AG09319 (cell line): ENCODE measurements at places on chromosomes 1 and 21.

DNA sequence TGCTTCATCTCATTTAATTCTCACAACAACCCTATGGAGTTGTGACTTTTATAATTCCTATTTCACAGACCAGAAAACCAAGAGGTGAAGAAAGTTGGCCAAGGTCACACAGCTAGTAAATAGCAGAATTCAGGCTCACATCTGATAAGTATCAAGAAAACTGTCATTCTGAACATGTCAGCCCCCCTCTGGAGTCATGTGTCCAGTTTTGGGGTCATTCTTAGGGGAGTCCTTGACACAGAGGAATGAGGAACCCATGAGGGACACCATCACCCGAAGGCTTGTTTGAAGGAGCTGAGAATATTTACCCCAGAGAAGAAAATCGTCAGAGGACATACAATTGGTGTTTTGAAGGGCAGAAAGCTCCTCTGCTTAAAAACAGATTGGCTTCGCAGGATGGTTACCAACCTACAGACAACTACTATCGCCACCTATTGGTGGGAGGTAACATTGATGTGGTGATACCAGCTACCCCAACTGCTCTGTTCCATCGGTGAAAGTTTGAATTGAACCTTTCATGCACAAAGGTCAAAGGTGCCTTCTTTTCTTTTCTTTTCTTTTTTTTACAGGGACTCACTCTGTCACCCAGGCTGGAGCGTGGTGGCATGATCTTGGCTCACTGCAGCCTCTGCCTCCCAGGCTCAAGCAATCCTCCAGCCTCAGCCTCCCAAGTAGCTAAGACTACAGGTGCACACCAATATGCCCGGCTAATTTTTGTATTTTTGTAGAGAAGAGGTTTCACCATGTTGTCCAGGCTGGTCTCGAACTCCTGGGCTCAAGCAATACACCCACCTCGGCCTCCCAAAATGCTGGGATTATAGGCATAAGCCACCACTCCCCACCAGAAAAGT, 31.3 kb downstream of the NCMAP start:
- DNase-seq = peak; percentile 5

DNA sequence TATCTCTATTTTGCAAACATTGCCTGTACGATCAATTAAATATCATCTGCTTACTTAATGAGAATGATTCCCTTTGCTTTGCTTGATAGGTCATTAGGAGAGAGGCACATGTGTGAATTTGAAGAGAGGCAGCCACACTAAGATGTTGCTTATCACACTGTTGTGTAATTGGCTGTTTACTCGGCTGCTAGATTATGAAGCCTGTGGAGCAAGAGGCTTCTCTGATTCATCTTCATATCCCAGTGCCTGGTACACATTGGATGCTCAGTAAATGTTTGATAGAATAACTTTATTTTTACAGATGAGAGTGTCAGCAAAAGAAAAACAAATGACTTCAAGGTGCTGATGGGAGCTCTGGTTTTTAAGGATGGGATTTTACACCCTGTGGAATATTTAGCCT, 156.2 kb upstream of the C8B start:
- no peak for DNase-seq

DNA sequence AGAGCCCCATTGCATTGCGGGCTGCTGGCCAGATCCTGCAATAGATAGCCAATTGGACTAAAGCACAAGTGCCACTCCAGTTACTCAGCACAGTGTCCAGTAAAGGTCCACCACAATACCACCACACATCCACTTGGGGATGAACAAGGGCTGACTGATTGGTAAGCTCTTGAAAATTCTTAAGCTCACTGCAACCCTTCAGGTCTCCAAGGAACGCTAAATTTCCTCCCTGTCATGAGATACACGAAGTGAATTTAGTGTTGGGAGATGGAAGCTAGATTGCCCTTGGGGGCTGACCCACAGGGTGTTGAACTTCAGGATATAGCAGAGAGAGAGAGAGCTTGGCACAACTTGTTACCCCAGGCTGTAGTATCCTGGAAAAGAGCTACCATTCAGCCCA, 9.8 kb upstream of the AADACL3 start:
- DNase-seq = no peak

DNA sequence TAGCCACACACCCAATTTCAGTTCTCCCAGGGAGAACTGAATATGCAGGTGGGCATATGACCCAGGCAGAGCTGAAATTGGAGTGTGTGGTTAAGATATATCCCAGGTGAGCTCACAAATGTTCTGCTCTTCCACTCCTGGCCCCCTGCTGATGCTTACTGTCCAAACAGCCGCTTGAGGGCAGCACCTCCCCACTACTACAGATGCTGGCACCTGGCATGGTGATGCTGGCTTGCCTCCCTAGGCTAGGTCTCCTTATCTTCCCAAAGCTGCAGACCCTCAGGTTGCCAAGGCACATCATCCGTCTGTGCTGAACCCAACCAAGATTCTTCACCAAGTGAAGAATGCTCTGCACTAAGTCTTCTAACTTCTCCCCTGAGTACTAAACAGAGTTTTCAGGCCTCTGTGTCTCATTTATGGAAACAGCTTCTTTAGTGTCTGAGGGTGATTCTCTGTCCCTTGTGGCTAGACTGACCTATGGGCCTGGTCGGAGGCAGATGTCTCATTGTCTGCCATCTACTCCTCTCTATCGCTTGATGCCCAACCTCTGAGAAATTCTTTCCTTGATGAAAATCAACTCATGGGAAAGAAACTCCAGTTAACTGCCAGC, 27.2 kb downstream of the XCL1 start:
- peak; percentile 19 for DNase-seq

GRCh38 chr1:53278298-53278725, 40.0 kb upstream of the MAGOH start:
- no peak for DNase-seq

- DNase-seq = no peak
These were observed 10.5 kb downstream of the RASSF5 start for GRCh38 chr1:206517784-206518183.

- DNase-seq = no peak
These were observed 26.5 kb upstream of the LPAR3 start for GRCh38 chr1:84919461-84919970.

GRCh38 chr1:24414775-24415333, 748 bp upstream of the NIPAL3 start:
- DNase-seq = no peak

DNA sequence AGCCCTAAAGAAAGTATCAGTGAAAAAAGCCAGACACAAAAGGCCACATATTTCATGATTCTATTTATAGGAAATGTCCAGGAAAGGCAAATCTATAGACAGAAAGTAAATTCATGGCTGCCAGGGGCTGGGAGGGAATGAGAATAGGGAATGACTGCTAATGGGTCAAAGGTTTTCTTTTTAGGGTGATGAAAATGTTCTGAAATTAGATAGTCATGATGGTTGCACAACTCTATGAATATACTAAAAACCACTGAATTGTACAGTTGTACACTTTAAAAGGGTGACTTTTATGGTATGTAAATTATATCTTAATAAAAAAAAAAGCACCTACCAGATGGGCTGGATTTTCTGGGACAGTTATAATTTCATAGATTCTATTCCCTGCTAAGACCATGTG, 114.8 kb downstream of the CNIH3 start:
- DNase-seq = no peak

GRCh38 chr1:117260761-117261423, 50.2 kb upstream of the VTCN1 start:
- no peak for DNase-seq

GRCh38 chr1:9293533-9294404, 1.1 kb downstream of the SPSB1 start:
- no peak for DNase-seq

- DNase-seq = no peak
These were observed 143.9 kb downstream of the HS2ST1 start for GRCh38 chr1:87058343-87058649.

GRCh38 chr1:245875581-245876261, 631.4 kb downstream of the SMYD3 start:
- no peak for DNase-seq

DNA sequence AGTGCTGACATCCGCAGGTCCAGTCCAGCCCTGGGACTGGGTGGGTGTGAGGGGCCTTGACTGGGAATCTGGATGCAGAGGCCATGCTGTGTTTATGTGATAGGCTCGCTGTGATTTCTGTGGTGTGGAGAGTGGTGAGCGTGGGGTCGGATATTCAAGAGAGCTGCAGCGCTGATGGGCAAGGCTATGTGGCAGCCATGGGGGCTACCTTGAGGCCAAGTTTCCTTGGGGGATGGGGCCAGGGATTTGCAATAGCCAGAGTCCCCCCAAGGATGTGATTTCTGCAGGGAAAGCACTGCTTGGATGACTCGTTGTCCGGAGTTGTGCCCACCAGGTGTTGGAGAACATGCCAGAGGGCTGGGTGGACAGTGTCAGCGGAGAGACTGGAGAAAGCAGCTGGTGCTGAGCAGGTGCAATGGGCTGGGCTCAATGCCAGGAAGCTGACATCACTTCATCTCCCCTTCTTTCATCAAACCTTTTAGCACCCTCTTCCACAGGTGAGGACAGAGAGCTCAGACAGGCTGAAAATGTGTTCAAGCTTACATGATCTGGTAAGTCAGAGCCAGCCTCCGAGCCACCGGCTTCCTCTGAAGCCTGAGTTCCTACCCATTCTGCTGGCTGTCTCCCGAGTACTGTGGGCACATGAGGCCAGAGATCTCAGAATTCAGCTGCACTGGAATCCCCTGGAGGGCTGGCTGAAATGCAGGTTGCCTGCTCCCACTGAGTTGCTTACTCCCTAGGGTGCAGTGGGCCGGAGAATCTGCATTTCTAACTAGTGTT, 132.9 kb downstream of the RHOU start:
- DNase-seq = no peak

GRCh38 chr1:154751690-154752089, 118.4 kb downstream of the KCNN3 start:
- DNase-seq = no peak

- DNase-seq = no peak
These were observed 25.4 kb downstream of the INTS7 start for GRCh38 chr1:212010004-212010403.

GRCh38 chr1:211797994-211798393, 32.6 kb downstream of the LPGAT1 start:
- no peak for DNase-seq

GRCh38 chr1:172845371-172845770, 186.5 kb downstream of the FASLG start:
- DNase-seq = no peak

DNA sequence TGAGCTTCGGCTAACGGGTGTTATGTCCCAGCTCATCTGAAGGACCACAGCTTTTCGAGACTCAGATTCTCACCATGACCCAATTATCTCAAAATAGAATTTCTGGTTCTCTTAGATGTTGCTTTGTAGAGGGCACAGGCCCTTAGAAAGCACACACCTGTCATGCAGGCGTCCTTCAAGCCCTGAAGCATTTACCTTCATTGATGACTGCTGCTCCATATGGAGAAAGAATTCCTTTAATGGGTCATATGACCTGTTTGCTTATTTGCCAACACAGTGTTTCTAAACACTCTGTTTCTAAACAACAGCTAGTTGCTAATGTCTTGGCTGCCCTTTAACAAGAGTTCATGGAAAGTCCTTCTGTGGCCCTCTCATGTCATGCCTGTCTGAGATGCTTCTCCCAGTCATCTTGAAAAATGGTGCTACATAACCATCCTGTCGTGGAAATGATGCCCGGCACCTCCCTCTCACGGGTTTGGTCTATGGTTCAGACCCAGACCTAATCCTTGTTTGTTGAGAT, 495.7 kb downstream of the KIF26B start:
- no peak for DNase-seq

DNA sequence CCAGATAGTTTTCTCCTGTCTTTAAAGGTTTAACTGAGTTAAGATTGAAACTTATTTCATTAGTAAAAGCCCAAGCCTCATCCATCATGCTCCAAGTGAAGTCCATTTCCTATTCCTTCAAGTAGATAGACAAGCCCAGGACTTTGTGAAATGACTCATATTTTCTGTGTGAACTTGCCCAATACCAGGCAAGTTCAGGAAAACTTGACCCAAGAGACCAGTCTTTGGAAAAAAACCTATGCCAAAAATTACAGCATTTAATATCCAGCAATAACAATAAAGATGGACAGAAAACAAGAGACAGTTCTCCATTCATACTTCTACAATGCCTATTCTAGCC, 405 bp upstream of the RAB29 start:
- no peak for DNase-seq

DNA sequence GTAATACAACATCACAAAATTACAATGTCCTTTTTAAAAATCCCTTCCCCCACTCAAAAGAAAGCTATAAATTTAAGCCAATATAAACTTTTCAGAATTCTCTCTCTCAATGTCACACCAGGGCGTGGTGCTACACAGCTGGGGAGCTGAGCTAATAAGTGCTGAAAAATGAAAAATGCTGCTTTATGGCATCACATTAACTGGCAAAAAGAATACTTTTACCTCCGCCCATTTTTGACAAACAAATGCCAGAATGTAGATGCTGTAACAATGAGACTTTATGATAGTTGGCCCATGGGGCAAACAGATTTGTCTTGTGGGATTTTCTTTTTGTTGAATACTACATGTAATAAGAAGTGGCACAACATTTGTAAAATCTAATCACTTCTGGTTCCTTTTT, 12.7 kb upstream of the LYPLAL1 start:
- no peak for DNase-seq

- no peak for DNase-seq
These were observed 16.3 kb downstream of the IER5 start for GRCh38 chr1:181104790-181105133.

- no peak for DNase-seq
These were observed 29.2 kb downstream of the IGSF5 start for GRCh38 chr21:39774227-39774626.

DNA sequence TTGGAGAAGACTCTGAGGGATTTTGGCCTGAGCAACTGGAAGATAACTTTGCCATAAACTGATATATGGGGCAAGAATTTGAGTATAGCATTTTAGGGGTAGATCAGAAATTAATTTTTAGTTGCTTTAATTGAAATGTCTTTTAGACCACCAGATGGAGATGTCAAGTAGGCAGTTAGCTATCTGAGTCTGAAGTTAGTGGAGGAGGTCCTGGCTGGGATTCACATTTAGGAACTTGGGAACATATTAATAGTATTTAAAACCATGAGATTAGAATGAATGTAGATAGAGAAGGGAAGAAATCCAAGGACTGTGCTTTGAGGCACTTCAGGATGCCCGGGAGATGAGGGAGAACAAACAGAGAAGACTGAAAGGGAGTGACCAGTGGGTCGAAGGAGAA, 32.6 kb downstream of the SLC44A3 start:
- no peak for DNase-seq

DNA sequence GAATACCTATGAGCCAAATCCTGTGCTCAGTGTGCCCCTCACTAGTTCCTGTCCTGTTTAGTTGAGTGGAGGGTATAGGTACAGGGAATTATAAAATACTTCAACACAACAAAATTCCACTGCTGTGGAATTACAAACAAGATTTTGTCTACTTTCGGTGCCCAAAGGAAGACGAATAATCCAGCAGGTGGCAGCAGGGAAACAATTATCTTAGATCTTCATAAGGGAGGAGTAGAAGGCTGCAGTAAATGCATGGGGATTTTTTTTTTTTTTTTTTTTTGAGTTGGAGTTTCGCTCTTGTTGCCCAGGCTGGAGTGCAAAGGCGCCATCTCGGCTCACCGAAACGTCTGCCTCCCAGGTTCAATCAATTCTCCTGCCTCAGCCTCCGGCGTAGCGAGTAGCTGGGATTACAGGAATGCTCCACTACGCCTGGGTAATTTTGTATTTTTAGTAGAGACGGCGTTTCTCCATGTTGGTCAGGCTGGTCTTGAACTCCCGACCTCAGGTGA, 2.0 kb upstream of the PIP5K1A start:
- DNase-seq = peak; percentile 66
